ENCODE measurements at places on chromosomes 1 and 21. TPM values are rescaled to one million over a fixed set of nuclear protein-coding genes. Genes with fewer than 3 reads are reported as not detected.

The DENND2D gene
- polyA plus RNA-seq: 161 TPM

The RPTN gene
- polyA plus RNA-seq: not detected

The ICOSLG gene
- 0.49 TPM for polyA plus RNA-seq

The BCL2L15 gene
- polyA plus RNA-seq: not detected

The NFASC gene
- polyA plus RNA-seq: not detected

The SPRR2A gene
- not detected for polyA plus RNA-seq

The EPS15 gene
- 30.0 TPM for polyA plus RNA-seq

The MCOLN2 gene
- 1.1 TPM for polyA plus RNA-seq

- peaks cover 5% of the 10 kb centered on the region for H3K36me3 ChIP-seq
- no peak overlapping the region for H3K27ac ChIP-seq
- H3K4me3 ChIP-seq: no peak overlapping the region
- no peak for DNase-seq
- H3K27me3 ChIP-seq: peaks cover 5% of the 10 kb centered on the region
These were observed 28.2 kb downstream of the TLR5 start for GRCh38 chr1:223114871-223115270.

- no peak for DNase-seq
- no peaks in the 10 kb centered on the region for H3K27me3 ChIP-seq
- no peak overlapping the region for H3K4me3 ChIP-seq
- H3K4me1 ChIP-seq: peaks cover 5% of the 10 kb centered on the region
- no peak overlapping the region for H3K27ac ChIP-seq
These were observed 7.3 kb downstream of the CSTB start for GRCh38 chr21:43768868-43769167.

- H3K36me3 ChIP-seq: no peaks in the 10 kb centered on the region
- H3K4me3 ChIP-seq: no peak overlapping the region
- H3K27ac ChIP-seq: no peak overlapping the region
- H3K27me3 ChIP-seq: peaks cover 8% of the 10 kb centered on the region
These were observed 37.7 kb downstream of the RNF220 start for GRCh38 chr1:44442791-44443190.

- H3K4me3 ChIP-seq: no peak overlapping the region
- H3K27ac ChIP-seq: no peak overlapping the region
- H3K27me3 ChIP-seq: peaks cover 11% of the 10 kb centered on the region
- H3K4me1 ChIP-seq: peaks cover 18% of the 10 kb centered on the region
- H3K36me3 ChIP-seq: no peaks in the 10 kb centered on the region
These were observed 16.8 kb upstream of the ETV3 start for GRCh38 chr1:157154940-157155514.

DNA sequence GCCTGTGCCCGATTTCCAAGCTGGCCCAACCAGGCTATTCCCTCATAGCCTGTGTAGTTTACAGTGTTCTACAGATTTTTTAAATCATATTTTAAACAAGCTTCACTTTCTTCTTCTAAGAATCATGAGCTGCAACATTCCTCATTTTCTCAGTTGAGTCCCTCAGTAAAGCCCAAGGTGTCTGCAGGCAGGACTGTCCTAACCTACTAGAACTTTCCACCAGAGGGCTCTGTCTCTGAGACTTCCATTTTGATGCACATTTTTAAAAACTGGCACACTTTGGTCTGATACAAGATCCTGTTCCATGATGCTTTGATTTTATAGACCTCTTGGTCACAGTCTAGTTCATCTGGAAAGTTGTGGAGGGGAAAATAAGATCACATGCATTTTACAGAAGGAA is 21.6 kb upstream of the SLAMF6 start:
- peaks cover 31% of the 10 kb centered on the region for H3K36me3 ChIP-seq
- no peaks in the 10 kb centered on the region for H3K27me3 ChIP-seq
- H3K27ac ChIP-seq: peak overlapping the region; percentile 63
- peaks cover 35% of the 10 kb centered on the region for H3K4me1 ChIP-seq
- H3K4me3 ChIP-seq: no peak overlapping the region

DNA sequence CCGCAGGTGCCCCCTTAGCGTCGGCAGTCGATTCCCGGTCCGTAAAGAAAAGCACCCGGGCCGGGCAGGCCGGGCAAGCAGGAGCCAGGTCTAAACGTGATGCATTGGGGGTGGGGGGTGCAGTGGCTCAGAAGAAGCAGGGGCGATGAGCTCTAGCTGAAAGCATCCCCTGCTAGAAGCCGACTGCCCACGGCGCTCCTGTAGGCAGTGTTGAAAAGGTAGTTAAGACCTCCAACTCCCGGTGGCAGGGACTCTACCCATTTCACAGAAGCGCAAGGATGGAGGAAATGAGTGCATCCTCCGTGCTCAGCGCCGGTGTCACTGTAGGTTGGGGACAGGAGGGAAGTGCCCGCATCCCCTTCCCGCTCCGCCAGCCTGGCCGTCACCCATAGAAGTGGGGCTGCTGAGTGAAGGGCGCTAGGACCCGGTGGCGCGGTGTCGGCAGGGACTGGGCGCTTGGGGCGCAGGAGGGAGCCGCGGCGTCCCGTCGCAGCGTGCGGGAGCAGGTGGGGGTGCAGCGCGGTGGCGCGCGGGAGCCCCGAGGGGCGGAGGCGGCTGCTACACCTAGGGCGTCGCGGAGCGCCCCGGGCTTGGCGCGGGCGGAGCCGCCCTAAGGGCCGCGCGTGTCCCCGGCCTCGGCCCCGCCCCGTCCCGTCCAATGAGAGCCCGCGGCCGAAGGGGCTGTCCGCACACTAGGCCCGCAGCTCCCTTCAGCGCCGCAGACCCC is at the start of gene WNT2B:
WNT2B (plus strand) TSS at position 688 of the 727 bp plus-strand sequence. CDS start 298 bp downstream, outside the sequence.
- H3K4me3 ChIP-seq: peak within 1 kb of the TSS; percentile 89
- peaks cover 36% of the 10 kb centered on the region for H3K27me3 ChIP-seq
- no peak within 1 kb of the TSS for H3K27ac ChIP-seq
- H3K36me3 ChIP-seq: no peaks in the 10 kb centered on the region
- H3K4me1 ChIP-seq: peaks cover 13% of the 10 kb centered on the region

- no peak overlapping the region for H3K27ac ChIP-seq
- peaks cover 1% of the 10 kb centered on the region for H3K36me3 ChIP-seq
- DNase-seq: no peak
- no peak overlapping the region for H3K4me3 ChIP-seq
- no peaks in the 10 kb centered on the region for H3K27me3 ChIP-seq
These were observed 110.4 kb upstream of the IPO9 start for GRCh38 chr1:201718346-201719202.

GRCh38 chr21:42513985-42514882 is 582 bp downstream of the SLC37A1 start:
- peaks cover 46% of the 10 kb centered on the region for H3K4me1 ChIP-seq
- H3K27me3 ChIP-seq: no peaks in the 10 kb centered on the region
- peak overlapping the region; percentile 91 for H3K4me3 ChIP-seq
- no peaks in the 10 kb centered on the region for H3K36me3 ChIP-seq
- H3K27ac ChIP-seq: peak overlapping the region; percentile 90

- no peak for DNase-seq
- no peak overlapping the region for H3K4me3 ChIP-seq
- H3K27ac ChIP-seq: no peak overlapping the region
- H3K27me3 ChIP-seq: peaks cover 9% of the 10 kb centered on the region
- no peaks in the 10 kb centered on the region for H3K4me1 ChIP-seq
These were observed 157.2 kb upstream of the KAZN start for GRCh38 chr1:14441302-14441741.

DNA sequence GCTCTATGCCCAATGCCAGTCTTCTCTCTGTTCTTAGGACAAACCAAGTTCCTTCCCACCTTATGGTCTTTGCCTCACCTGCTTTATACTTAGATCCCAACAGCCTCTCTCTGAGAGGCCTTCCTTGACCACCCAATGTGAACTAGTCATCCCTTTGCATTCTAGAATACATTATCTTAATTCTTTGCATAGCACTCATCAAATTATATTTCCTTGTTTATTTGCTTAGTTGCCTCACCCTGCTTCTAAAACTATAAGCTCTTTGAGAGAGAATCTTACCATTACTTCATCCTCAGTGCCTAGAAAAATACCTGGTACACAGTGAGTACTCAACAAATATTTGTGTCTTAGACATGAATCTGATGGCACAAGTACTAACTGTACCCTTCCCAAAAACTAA is 8.0 kb downstream of the PIGP start:
- H3K36me3 ChIP-seq: peaks cover 40% of the 10 kb centered on the region
- no peak overlapping the region for H3K4me3 ChIP-seq
- H3K27me3 ChIP-seq: no peaks in the 10 kb centered on the region

DNA sequence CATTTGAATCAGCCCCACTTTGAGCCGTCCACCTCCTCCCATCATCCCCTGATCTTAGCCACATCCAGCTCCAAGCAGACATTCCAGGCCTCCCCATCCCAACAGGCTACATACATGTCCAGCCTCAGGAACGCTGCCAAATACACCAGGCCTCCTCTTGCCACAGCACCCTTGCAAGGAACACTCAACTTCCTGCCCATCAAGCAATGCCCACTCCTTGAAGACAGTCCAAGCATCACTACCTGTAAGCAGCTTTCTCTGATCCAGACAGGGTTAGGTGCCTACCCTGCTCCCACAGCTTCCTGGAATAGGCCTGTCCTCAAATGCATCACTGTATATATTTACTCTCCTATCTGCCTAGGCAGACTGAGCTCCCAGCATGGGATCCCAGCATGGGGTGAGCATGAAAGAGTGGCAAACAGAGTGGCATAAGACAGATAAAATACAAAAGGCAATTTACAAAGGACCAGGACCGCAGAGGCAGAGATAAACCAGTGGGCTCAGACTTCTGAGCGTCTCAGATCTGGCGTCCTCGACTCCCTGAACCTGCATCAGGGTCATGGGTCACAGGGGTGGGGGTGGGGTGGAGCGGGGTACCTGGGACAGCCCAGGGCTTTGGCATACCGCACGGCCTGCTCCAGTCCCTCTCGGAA is 816 bp downstream of the HYI start:
- DNase-seq: no peak
- peak overlapping the region; percentile 83 for H3K4me3 ChIP-seq
- peaks cover 18% of the 10 kb centered on the region for H3K27me3 ChIP-seq

- H3K27ac ChIP-seq: peak overlapping the region; percentile 90
- H3K4me3 ChIP-seq: no peak overlapping the region
- H3K27me3 ChIP-seq: no peaks in the 10 kb centered on the region
- DNase-seq: no peak
- H3K4me1 ChIP-seq: peaks cover 35% of the 10 kb centered on the region
These were observed 2.7 kb upstream of the RBM15 start for GRCh38 chr1:110336300-110337039.

- H3K27ac ChIP-seq: no peak overlapping the region
- DNase-seq: no peak
- H3K4me3 ChIP-seq: no peak overlapping the region
- no peaks in the 10 kb centered on the region for H3K4me1 ChIP-seq
- H3K27me3 ChIP-seq: peaks cover 3% of the 10 kb centered on the region
These were observed 63.7 kb downstream of the WLS start for GRCh38 chr1:68168545-68169171.

- peak; percentile 64 for DNase-seq
- peak overlapping the region; percentile 82 for H3K4me3 ChIP-seq
- H3K4me1 ChIP-seq: peaks cover 99% of the 10 kb centered on the region
- H3K27me3 ChIP-seq: no peaks in the 10 kb centered on the region
These were observed 5.0 kb upstream of the CHI3L2 start for GRCh38 chr1:111222308-111223125.

- H3K36me3 ChIP-seq: no peaks in the 10 kb centered on the region
- H3K27me3 ChIP-seq: peaks cover 33% of the 10 kb centered on the region
- DNase-seq: no peak
- no peak overlapping the region for H3K27ac ChIP-seq
- H3K4me1 ChIP-seq: no peaks in the 10 kb centered on the region
These were observed 227.3 kb upstream of the CSF3R start for GRCh38 chr1:36709869-36710481.

- no peaks in the 10 kb centered on the region for H3K27me3 ChIP-seq
- no peak for DNase-seq
- H3K27ac ChIP-seq: no peak overlapping the region
- H3K36me3 ChIP-seq: no peaks in the 10 kb centered on the region
- peaks cover 37% of the 10 kb centered on the region for H3K4me1 ChIP-seq
These were observed 11.5 kb downstream of the MEGF6 start for GRCh38 chr1:3599816-3600215.

- H3K4me3 ChIP-seq: no peak overlapping the region
- H3K36me3 ChIP-seq: no peaks in the 10 kb centered on the region
- H3K27ac ChIP-seq: no peak overlapping the region
- H3K4me1 ChIP-seq: peaks cover 17% of the 10 kb centered on the region
- peaks cover 10% of the 10 kb centered on the region for H3K27me3 ChIP-seq
These were observed 36.7 kb downstream of the ADAM30 start for GRCh38 chr1:119859647-119860046.

GRCh38 chr1:47471163-47471562 is 33.3 kb downstream of the FOXD2 start:
- no peak for DNase-seq
- H3K4me3 ChIP-seq: no peak overlapping the region
- H3K4me1 ChIP-seq: no peaks in the 10 kb centered on the region
- no peak overlapping the region for H3K27ac ChIP-seq
- H3K36me3 ChIP-seq: no peaks in the 10 kb centered on the region

- no peaks in the 10 kb centered on the region for H3K27me3 ChIP-seq
- H3K4me3 ChIP-seq: no peak overlapping the region
- H3K4me1 ChIP-seq: no peaks in the 10 kb centered on the region
These were observed 152.8 kb downstream of the PPP1R12B start for GRCh38 chr1:202501281-202501680.

DNA sequence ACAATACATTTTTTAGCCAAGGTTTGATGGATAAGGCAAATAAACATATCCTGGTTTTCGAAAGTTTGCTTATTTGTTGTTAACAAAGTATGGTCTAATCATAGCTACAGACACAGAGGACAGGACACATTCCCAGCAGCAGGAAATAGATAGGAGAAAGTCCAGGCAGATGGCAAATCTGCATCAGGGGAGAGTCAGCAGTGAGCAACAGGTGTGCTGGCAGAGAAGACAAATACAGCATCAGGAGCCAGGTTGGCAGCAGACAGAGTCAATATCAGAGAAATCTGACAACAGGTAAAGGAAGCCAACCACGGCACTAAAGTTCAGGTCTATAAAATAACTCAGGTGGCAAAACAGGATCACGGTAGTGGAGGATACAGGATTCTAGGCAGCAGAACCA is 210.7 kb upstream of the PTBP2 start:
- no peak for DNase-seq
- H3K27me3 ChIP-seq: peaks cover 5% of the 10 kb centered on the region
- no peak overlapping the region for H3K27ac ChIP-seq
- H3K4me3 ChIP-seq: no peak overlapping the region
- H3K4me1 ChIP-seq: no peaks in the 10 kb centered on the region

DNA sequence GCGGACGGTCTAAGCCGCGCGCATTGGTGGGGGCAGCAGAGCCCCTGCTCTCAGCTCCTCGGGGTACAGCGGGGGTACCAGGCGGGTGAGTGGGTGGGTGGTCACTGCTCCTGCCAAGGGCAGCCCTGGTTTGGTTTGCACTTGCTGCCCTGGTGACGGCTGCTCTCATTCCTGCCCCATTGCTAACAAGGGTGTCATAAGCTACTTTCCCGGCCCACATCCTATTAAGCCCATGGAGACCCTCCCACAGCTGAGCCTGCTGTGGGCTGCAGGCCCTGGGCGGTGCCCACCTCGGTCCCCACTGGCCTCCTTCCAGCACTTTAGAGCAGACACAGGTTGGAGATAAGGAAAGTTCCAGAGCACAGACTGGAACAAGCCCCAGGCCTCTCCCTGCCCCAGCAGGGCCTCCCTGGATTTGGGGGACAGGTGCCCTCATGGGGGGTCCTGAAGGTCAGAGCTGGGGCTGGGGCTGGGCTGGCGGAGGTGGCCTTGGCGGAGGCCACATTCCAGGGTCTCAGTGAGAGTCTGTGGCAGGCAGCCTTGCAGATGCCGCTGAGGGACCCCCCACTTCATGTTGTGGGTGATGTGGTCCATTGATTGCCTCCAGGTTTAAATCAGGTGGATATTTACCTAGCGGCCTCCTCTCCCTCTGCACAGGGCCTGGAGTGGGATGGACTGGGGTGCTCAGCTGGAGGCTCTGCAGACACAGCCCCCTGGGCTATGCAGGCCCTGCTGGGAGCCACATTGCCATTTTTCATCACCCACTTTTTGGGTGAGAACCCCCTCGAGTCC is 27.0 kb downstream of the COL18A1 start:
- no peaks in the 10 kb centered on the region for H3K36me3 ChIP-seq
- no peak for DNase-seq
- H3K27ac ChIP-seq: no peak overlapping the region
- H3K27me3 ChIP-seq: no peaks in the 10 kb centered on the region
- no peak overlapping the region for H3K4me3 ChIP-seq
